H1 (cell line): ENCODE measurements at places on chromosomes 13 and 19.

DNA sequence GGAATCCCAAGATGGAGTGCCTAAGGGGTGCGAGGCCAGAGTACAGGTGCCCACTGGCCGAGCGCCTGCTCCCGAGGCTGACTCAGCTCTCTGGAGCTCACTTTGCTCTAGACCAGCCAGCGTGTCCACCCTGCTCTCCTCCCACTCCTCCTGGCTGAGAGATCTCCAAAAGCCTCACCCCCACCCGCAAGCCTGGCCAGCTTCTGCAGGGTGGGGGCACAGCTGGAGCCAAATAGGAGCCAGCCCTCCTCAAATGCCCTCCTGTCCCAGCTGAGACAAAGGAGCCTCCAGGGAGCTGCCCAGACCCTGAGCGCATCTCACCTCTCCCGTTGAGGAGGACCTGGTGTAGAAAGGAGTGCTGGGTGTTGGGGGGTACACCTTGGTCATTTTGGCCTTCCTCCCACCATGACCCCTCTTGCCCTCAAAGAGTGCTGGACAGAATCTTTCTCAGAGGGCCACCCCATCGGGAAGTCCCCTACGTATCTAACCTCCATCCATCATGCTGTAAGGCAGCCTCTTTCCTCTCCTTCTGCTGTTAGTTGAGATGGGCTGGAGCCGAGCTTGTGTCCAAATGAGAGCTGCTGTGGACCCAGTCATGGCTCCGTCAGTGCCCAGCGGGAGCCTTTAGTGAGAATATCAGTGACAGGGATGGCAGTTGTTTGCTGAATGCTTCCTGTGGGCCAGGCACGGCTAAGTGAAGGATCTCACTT, 123.9 kb upstream of the VSTM2B start:
- H3K36me3 ChIP-seq: no peaks in the 10 kb centered on the region
- no peaks in the 10 kb centered on the region for H3K27me3 ChIP-seq
- no peak for DNase-seq
- H3K4me3 ChIP-seq: no peak overlapping the region
- H3K27ac ChIP-seq: no peak overlapping the region

DNA sequence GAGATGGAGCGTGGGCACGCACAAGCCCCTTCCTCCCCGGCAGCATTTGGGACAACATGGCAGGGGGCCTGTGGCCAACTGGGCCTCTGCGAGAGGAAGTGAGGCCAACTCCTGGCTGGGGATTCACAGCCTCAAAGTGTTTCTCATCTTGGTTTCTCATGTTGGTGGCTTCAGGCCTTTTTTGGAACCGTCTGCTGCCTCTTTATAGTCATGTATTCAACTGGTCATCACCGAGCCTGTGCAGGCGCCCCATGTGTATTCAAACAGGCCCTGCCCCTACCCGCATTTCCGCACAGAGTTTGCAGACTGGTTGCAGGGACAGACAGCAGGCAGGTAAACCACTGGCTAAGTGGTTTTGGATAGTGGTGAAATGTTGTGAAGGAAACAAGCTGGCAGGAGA, 17.3 kb upstream of the RELB start:
- DNase-seq: no peak
- peaks cover 23% of the 10 kb centered on the region for H3K36me3 ChIP-seq
- H3K27ac ChIP-seq: no peak overlapping the region
- no peaks in the 10 kb centered on the region for H3K4me1 ChIP-seq
- H3K4me3 ChIP-seq: no peak overlapping the region

- no peak for DNase-seq
- H3K27me3 ChIP-seq: no peaks in the 10 kb centered on the region
- no peaks in the 10 kb centered on the region for H3K4me1 ChIP-seq
- H3K27ac ChIP-seq: no peak overlapping the region
- no peak overlapping the region for H3K4me3 ChIP-seq
- H3K36me3 ChIP-seq: no peaks in the 10 kb centered on the region
Observed at GRCh38 chr13:47545201-47546024, 455.7 kb downstream of the SUCLA2 start.

GRCh38 chr19:45512881-45513483, 5.7 kb downstream of the VASP start:
- no peaks in the 10 kb centered on the region; the same call in 1 of the 2 replicates for H3K4me1 ChIP-seq
- H3K36me3 ChIP-seq: no peaks in the 10 kb centered on the region; the same call in 1 of the 2 replicates
- H3K27ac ChIP-seq: no peak overlapping the region
- no peak for DNase-seq

- no peak for DNase-seq
- peaks cover 33% of the 10 kb centered on the region for H3K36me3 ChIP-seq
- H3K4me3 ChIP-seq: no peak overlapping the region
- H3K27me3 ChIP-seq: no peaks in the 10 kb centered on the region
- H3K27ac ChIP-seq: no peak overlapping the region
Observed at GRCh38 chr19:46603752-46604231, 2.7 kb downstream of the CALM3 start.

DNA sequence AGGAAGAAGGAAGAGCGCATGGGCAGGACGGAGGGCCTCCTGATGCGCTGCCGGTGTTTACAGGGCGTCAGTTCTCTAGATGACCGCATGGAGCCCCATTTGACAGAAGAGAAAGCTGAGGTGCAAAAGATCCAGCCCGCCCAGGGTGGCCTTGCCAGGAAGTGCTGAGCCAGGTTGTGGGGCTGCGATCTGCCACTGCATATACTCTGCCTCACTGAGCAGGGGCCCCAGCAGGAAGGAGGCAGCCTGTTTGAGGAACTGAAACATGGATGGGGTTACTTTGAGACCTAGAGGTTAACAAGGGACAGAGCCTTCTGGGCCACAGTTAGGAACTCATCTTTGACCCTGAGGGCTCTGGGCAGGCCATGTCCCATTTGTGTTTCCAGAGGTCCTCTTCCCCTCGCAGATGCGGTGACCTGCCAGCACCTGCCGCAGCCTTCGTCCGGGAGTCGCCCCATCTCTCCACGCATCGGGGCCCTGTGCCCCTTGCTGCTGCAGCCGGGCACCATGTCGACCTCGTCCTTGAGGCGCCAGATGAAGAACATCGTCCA, 3.2 kb downstream of the EPN1 start:
- DNase-seq: no peak
- no peaks in the 10 kb centered on the region for H3K27me3 ChIP-seq
- no peak overlapping the region for H3K4me3 ChIP-seq
- H3K27ac ChIP-seq: no peak overlapping the region

GRCh38 chr19:9597027-9597426, 12.7 kb upstream of the ZNF121 start:
- no peaks in the 10 kb centered on the region for H3K4me1 ChIP-seq
- H3K27ac ChIP-seq: no peak overlapping the region
- no peak overlapping the region for H3K4me3 ChIP-seq
- H3K27me3 ChIP-seq: no peaks in the 10 kb centered on the region

DNA sequence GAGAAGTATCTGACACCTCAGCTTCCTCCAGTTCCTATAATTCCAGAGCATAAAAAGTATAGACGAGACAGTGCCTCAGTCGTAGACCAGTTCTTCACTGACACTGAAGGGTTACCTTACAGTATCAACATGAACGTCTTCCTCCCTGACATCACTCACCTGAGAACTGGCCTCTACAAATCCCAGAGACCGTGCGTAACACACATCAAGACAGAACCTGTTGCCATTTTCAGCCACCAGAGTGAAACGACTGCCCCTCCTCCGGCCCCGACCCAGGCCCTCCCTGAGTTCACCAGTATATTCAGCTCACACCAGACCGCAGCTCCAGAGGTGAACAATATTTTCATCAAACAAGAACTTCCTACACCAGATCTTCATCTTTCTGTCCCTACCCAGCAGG, 3.1 kb downstream of the KLF5 start:
- peaks cover 15% of the 10 kb centered on the region for H3K4me1 ChIP-seq
- H3K27ac ChIP-seq: no peak overlapping the region
- no peak overlapping the region for H3K4me3 ChIP-seq
- DNase-seq: no peak
- H3K27me3 ChIP-seq: peaks cover 30% of the 10 kb centered on the region

DNA sequence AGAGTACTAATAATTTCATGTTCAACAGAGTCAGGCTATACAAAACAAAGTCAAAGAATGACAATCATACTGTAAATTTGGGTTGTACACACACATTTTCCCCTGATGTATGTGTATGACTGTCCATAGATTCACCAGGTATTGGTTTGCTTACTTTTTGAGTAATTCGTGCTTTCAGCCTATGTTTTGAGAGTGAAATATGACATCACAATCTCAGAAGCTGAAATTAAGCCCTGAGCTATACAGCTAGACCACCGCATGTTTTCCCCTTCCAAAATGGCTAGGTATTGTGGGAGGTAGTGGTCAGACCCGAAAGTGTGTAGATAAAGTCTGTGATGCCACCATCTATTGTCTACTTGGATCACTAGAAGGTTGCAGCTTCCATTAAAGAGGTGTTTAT, 102.8 kb downstream of the KATNAL1 start:
- DNase-seq: no peak
- H3K4me3 ChIP-seq: no peak overlapping the region
- H3K4me1 ChIP-seq: no peaks in the 10 kb centered on the region
- H3K27ac ChIP-seq: no peak overlapping the region
- H3K27me3 ChIP-seq: no peaks in the 10 kb centered on the region
- peaks cover 4% of the 10 kb centered on the region; the same call in 1 of the 2 replicates for H3K36me3 ChIP-seq

- H3K4me1 ChIP-seq: no peaks in the 10 kb centered on the region
- no peak overlapping the region for H3K4me3 ChIP-seq
- no peaks in the 10 kb centered on the region for H3K36me3 ChIP-seq
- no peak overlapping the region for H3K27ac ChIP-seq
- H3K27me3 ChIP-seq: no peaks in the 10 kb centered on the region
Observed at GRCh38 chr13:51091839-51092238, 19.2 kb downstream of the C13orf42 start.

GRCh38 chr13:65959305-65959704, 1270.8 kb downstream of the PCDH9 start:
- no peaks in the 10 kb centered on the region for H3K36me3 ChIP-seq
- H3K4me3 ChIP-seq: no peak overlapping the region
- no peaks in the 10 kb centered on the region for H3K4me1 ChIP-seq

DNA sequence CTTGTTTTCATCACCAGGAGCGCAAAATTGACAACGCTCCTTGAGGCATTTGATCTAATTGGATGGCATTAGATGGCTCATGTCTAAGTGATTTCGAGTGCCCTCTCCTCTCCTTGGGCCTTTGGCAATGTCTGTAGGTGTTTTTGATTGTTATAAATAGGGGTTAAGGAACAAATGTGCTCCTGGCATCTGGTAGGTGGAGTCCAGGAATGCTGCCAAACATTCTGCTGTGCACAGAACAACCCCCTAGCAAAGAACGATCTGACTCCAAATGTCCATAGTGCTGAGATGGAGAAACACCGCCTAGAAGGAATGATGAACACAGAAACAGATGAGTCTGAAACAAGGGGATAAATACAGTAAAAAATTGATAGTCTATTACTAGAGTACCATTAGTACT, 68.0 kb upstream of the C1QTNF9B start:
- no peaks in the 10 kb centered on the region for H3K4me1 ChIP-seq
- H3K27me3 ChIP-seq: no peaks in the 10 kb centered on the region
- no peaks in the 10 kb centered on the region for H3K36me3 ChIP-seq
- no peak overlapping the region for H3K4me3 ChIP-seq

GRCh38 chr13:38350114-38350617, 515 bp downstream of the UFM1 start:
- peak; percentile 59 for DNase-seq
- H3K27me3 ChIP-seq: no peaks in the 10 kb centered on the region
- H3K4me1 ChIP-seq: peaks cover 4% of the 10 kb centered on the region
- H3K4me3 ChIP-seq: peak overlapping the region; percentile 90
- H3K27ac ChIP-seq: peak overlapping the region; percentile 51

- no peak overlapping the region; the same call in 1 of the 2 replicates for H3K4me3 ChIP-seq
- peaks cover 14% of the 10 kb centered on the region for H3K4me1 ChIP-seq
- DNase-seq: peak; percentile 91
- no peaks in the 10 kb centered on the region for H3K27me3 ChIP-seq
- H3K27ac ChIP-seq: peak overlapping the region; percentile 41; the same call in 1 of the 2 replicates
Observed at GRCh38 chr19:5536337-5536894, 31.3 kb downstream of the TINCR start.

GRCh38 chr19:20359933-20360720, 193.1 kb downstream of the ZNF486 start:
- peaks cover 3% of the 10 kb centered on the region; the same call in 1 of the 2 replicates for H3K27me3 ChIP-seq
- no peak for DNase-seq
- no peaks in the 10 kb centered on the region for H3K36me3 ChIP-seq
- no peak overlapping the region for H3K4me3 ChIP-seq

DNA sequence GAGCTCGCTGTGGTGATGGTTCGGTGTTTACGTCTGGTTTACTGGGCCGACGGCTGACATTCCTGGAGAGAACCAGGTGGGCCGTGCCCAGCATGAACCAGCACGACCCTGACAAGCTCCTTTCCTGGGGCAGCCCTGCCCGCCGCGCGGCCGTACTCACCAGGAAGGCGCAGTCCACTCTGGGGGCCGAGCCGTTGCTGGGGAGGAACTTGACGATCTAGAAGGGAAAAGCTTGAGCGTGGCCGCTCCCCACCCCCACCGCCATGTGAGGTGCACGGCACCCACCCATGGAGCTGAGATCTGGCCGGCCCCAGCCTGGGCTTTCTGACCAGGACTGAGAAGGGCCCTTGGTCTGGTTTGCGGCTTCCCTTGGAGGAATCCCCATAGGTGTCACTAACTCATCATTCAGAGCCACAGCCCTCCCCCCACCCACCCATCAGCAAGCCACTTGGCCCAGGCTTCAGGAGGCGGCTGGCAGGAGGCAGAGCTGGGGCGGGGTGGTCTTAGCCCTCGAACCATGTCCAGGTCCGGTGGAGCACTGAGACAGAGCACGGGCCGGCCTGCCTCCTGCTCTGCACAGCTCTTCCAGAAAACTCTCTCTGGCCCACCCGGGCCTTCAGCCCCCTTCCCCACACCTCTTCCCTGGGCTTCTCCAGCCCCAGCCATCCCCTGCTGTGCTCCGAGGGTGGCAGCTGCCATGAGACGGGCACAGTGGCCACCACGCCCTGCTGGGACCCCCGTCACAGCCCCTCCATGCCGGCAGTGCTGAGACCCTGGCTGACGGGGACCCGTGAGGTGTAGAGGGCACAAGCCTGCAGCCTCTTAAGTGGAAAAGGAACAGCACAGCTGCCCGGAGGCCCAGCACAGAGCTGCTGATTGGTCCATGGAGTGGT, 6.2 kb downstream of the ATP4B start:
- H3K27ac ChIP-seq: no peak overlapping the region
- H3K4me1 ChIP-seq: no peaks in the 10 kb centered on the region
- H3K36me3 ChIP-seq: no peaks in the 10 kb centered on the region
- H3K4me3 ChIP-seq: no peak overlapping the region
- no peak for DNase-seq

- H3K4me1 ChIP-seq: no peaks in the 10 kb centered on the region
- H3K27ac ChIP-seq: no peak overlapping the region
- no peak for DNase-seq
Observed at GRCh38 chr19:23913931-23914330, 755 bp upstream of the ZNF726 start.

DNA sequence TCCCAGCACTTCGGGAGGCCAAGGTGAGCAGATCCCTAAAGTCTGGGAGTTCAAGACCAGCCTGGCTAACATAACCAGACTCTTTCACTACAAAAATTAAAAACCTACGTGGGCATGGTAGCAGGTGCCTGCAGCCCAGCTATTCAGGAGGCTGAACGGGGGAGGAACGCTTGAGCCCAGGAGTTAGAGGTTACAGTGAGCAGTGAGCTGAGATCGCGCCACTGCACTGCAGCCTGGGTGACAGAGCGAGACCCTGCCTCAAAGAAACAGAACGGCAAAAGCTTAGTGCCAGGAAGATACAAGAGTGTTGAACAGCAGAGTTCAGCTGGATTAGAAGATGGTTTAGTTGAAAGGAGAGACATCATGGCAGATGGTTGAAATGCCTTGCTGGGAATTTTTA, 24.1 kb upstream of the RNF113B start:
- peaks cover 23% of the 10 kb centered on the region for H3K4me1 ChIP-seq
- peak overlapping the region; percentile 20; the same call in 1 of the 2 replicates for H3K27ac ChIP-seq
- H3K36me3 ChIP-seq: no peaks in the 10 kb centered on the region
- H3K27me3 ChIP-seq: no peaks in the 10 kb centered on the region
- DNase-seq: no peak

- no peaks in the 10 kb centered on the region for H3K27me3 ChIP-seq
- H3K4me3 ChIP-seq: no peak overlapping the region
- no peak for DNase-seq
- no peaks in the 10 kb centered on the region for H3K4me1 ChIP-seq
Observed at GRCh38 chr13:24495151-24495729, 17.3 kb downstream of the PARP4 start.
